Esophagus muscularis mucosa (tissue), 4 donors: ENCODE measurements at places on chromosomes 2 and 18. TPM values are rescaled to one million over a fixed set of nuclear protein-coding genes. Genes with fewer than 3 reads are reported as not detected.

DNA sequence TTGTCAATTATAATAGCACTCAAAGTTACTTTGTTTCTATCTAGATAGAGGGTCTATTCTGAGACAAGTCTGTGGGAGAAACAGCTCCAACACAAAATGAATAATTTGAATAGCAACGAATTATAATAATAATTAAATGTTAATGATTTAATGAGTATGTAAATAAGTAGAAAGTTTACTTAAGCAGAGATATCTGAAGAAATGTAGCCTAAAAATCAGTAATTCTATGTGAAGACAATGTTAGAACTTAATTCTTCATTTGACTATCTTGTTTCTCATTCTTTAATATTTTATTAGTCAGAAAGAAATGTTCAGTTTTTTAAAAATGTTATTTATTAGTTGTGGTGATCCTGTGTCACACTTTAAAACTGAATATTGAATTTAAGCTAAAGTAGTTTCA is 161.2 kb downstream of the PLEKHA3 start:
- no peaks in the 10 kb centered on the region for H3K27me3 ChIP-seq
- H3K36me3 ChIP-seq, result no peaks in the 10 kb centered on the region
- H3K27ac ChIP-seq, result no peak overlapping the region
- H3K4me3 ChIP-seq, result no peak overlapping the region
- no peaks in the 10 kb centered on the region for H3K4me1 ChIP-seq

- H3K36me3 ChIP-seq, result no peaks in the 10 kb centered on the region
- H3K4me1 ChIP-seq, result no peaks in the 10 kb centered on the region
- no peak overlapping the region for H3K4me3 ChIP-seq
- no peaks in the 10 kb centered on the region for H3K27me3 ChIP-seq
Measured at GRCh38 chr2:129891341-129892320, 87.8 kb upstream of the RAB6C start.

- peak overlapping the region; percentile 87 for H3K4me3 ChIP-seq
- no peaks in the 10 kb centered on the region for H3K27me3 ChIP-seq
- H3K36me3 ChIP-seq, result no peaks in the 10 kb centered on the region
- peak overlapping the region; percentile 94 for H3K27ac ChIP-seq
- peaks cover 69% of the 10 kb centered on the region for H3K4me1 ChIP-seq
Measured at GRCh38 chr2:20350041-20350712, 467 bp downstream of the PUM2 start.

- no peaks in the 10 kb centered on the region for H3K27me3 ChIP-seq
- H3K4me1 ChIP-seq, result no peaks in the 10 kb centered on the region
- no peak overlapping the region for H3K27ac ChIP-seq
- H3K4me3 ChIP-seq, result no peak overlapping the region
- no peaks in the 10 kb centered on the region for H3K36me3 ChIP-seq
- no peak for DNase-seq
Measured at GRCh38 chr18:4286256-4286655, 168.9 kb downstream of the DLGAP1 start.

GRCh38 chr2:158544998-158545397 is 88.2 kb downstream of the PKP4 start:
- H3K36me3 ChIP-seq, result peaks cover 5% of the 10 kb centered on the region
- H3K4me1 ChIP-seq, result peaks cover 6% of the 10 kb centered on the region
- H3K27me3 ChIP-seq, result no peaks in the 10 kb centered on the region
- DNase-seq, result no peak

DNA sequence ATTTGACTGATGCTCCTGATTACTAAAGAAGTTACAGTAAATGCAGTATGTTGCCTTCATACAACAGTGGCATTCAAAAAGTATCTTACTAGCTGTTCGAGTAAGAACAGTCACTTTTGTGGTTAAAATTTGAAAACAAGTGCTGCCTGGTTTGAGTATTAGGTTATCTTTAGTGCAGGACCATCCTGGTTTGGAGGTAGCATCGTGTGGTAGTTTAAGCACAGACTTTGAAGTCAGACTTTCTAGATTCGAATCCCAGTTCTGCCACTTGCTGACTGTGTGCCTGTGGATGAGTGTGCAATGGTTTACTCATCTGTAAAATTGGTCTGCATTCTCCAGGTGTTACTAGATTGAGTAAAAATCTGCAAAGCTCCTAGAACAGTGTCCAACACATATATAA is 96.8 kb downstream of the SGPP2 start:
- H3K27ac ChIP-seq, result no peak overlapping the region
- DNase-seq, result no peak
- no peak overlapping the region for H3K4me3 ChIP-seq
- H3K4me1 ChIP-seq, result peaks cover 16% of the 10 kb centered on the region
- H3K27me3 ChIP-seq, result no peaks in the 10 kb centered on the region
- H3K36me3 ChIP-seq, result no peaks in the 10 kb centered on the region

- DNase-seq, result no peak
- H3K4me1 ChIP-seq, result peaks cover 8% of the 10 kb centered on the region
- H3K4me3 ChIP-seq, result no peak overlapping the region
- H3K27ac ChIP-seq, result no peak overlapping the region
Measured at GRCh38 chr2:67560771-67561456, 163.8 kb downstream of the ETAA1 start.

DNA sequence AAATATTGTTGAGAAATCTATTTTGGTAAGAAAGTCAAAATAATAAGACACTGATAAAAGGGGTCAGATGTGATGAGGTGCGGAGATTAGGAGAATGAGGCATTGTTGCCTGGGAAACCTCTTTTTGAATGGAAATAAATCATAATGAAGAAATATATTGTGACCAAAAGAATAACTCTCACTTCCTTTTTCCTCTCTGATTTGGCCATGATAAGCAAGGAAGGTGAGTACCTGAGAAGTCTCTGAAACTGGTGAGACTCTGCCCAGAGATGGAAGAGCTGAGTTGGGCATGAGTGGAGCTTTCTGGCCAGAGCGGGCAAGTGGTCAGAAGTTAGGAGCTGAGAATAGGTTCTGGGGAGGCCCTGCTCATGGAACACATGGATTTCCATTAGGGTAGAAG is 11.8 kb downstream of the LAMA3 start:
- H3K4me3 ChIP-seq, result no peak overlapping the region
- no peaks in the 10 kb centered on the region for H3K27me3 ChIP-seq
- no peak for DNase-seq
- H3K27ac ChIP-seq, result no peak overlapping the region

DNA sequence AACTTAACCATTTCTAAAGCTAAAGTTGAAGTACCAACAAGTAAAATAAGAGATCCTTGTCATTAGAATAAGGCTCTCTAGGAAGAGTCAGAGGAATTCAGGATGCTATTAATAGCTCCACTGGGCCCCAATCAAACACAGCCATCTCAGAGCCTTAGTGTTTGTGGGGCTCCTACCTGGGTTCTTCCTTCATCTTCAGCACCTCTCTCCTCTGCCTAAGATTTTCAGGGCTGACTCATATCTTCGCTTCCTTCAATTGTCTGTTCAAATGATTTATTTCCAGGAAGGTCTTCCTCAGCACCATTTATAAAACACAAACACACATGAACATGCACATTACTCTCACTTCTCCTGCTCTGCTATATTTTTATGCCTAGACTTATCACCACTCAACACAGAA is 119.5 kb downstream of the COL6A3 start:
- H3K4me3 ChIP-seq, result no peak overlapping the region
- H3K27me3 ChIP-seq, result no peaks in the 10 kb centered on the region
- H3K27ac ChIP-seq, result peak overlapping the region; percentile 40
- H3K4me1 ChIP-seq, result peaks cover 71% of the 10 kb centered on the region

- H3K4me1 ChIP-seq, result no peaks in the 10 kb centered on the region
- no peak for DNase-seq
- H3K27me3 ChIP-seq, result no peaks in the 10 kb centered on the region
Measured at GRCh38 chr2:34261701-34262100, 662.6 kb upstream of the FAM98A start.

GRCh38 chr2:112694182-112694581 is 26.6 kb upstream of the NT5DC4 start:
- DNase-seq, result no peak
- no peaks in the 10 kb centered on the region for H3K27me3 ChIP-seq
- peaks cover 5% of the 10 kb centered on the region for H3K4me1 ChIP-seq
- no peak overlapping the region for H3K27ac ChIP-seq

The MLPH gene
- total RNA-seq, result 5.3 TPM

The DPP4 gene
- total RNA-seq, result 2.2 TPM

The LRRTM1 gene
- 0.83 TPM for total RNA-seq

The TFPI gene
- total RNA-seq, result 74.2 TPM

The STPG4 gene
- not detected for total RNA-seq

The CDKL4 gene
- 0.97 TPM for total RNA-seq
